ENCODE measurements at places on chromosomes 12 and 14.

DNA sequence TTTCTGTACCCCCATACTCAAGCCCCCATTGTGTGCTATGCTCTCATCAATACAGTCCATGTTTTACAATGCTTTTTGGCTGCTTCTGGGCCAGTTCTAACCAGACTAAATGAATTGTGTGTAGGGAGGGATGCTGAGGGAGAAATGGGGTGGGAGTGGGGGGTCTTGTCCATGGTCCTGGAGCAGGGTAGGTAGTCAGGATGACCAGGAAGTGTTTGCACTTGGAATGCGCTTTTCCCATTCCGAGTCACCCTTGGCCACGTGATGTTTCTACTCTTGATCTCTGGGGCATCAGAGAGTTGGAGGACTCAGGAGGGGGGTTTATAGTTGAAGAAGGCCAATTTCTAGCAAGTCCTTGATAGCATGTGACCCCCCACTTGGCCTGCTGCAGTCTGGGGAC lies 1.2 kb upstream of the SMIM41 start:
- DNase-seq = no peak

GRCh38 chr14:67749341-67750084 lies 47.8 kb downstream of the RDH12 start:
- DNase-seq = no peak

- no peak for DNase-seq
These were observed 6.0 kb downstream of the DCTN2 start for GRCh38 chr12:57541001-57541400.

DNA sequence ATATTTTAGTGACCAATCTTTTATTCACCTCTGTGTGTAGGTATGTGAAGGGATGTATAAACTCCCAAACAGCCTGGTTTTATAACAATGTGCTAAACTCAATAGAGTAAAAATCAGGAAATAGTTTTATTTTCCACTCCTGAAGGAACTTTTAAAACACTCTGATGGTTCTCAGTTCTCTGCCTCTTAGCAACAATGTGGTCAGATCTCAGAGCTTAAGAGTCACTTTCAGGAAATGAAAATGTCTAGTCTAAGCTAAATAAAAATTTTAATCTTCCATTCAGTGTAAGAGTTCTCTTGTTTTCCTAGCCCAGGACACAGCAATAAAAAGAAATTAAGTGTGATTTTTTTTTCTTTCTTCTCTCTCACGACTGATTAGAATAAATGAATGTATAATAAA lies 718.0 kb downstream of the C12orf50 start:
- DNase-seq = no peak

DNA sequence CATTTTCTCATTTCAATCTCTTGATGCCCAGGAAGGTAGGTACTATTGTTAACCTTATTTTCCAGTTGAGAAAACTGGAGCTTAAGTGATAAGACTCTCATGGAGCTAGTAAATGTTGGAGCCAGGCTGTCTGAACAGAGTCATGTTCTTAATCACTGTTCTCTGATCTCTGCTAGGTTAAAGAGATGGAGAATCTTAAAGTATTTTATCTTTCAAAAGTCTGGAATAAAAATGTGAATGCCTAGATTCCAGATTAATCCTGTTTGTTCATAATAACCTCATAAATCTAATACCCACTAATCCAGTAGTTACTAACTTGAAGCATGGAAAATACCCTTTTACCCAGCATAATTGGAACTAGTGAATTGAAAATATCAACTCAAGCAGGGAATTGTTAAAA lies 341.0 kb upstream of the RGS6 start:
- no peak for DNase-seq

DNA sequence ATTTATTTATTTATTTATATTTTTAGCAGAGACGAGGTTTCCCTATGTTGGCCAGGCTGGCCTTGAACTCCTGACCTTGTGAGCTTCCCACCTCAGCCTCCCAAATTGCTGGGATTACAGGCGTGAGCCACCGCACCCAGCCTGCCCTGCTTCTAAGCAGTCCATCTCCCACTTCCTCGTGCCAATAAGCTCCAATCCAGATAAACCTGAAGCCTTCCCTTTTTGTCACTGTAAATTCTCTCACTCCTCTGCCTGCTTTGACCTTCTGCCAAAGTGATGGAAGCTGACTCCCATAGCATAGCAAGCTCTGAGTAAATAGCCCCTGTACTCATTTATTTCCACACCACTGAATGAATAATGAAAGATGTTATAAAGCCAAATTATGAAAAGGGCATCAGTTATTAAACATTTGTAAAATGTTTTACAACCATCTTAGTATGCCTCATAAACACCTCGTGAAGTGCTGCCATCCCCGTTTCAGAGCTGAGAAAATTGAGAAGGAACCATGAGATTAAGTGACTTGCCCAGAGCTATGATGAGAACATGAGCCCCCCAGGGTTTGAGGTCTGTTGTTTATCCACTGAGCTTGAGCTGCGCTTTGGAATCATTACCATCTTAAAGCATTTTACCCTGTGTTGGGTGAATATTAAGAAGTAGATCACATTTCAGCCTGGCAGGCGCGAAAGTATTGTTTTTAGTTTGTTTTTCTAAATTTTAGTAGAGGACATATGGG lies 30.4 kb downstream of the MANSC1 start:
- DNase-seq = no peak

- peak; percentile 66 for DNase-seq
These were observed 30.7 kb downstream of the P2RX4 start for GRCh38 chr12:121240484-121241101.

DNA sequence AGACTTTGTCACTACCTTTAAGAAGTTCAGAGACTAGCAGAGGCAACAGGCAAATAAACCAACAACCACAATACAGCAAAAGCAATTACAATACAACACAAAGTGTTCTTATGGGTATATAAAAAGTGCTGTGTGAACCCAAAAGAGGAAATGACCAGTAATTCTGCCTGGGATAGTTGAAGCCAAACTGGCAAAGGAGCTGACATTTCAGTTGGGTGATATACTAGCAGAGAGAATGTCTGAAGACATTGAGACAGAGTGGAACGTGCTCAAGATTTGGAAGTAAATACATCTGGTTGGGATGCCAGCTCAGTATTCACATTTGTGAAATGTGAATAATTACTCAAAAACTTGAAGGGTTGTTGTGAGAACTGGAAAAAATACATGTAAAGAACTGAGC lies 80.6 kb upstream of the GTF2A1 start:
- no peak for DNase-seq

GRCh38 chr12:29414368-29414767 lies 33.4 kb upstream of the ERGIC2 start:
- DNase-seq = no peak

DNA sequence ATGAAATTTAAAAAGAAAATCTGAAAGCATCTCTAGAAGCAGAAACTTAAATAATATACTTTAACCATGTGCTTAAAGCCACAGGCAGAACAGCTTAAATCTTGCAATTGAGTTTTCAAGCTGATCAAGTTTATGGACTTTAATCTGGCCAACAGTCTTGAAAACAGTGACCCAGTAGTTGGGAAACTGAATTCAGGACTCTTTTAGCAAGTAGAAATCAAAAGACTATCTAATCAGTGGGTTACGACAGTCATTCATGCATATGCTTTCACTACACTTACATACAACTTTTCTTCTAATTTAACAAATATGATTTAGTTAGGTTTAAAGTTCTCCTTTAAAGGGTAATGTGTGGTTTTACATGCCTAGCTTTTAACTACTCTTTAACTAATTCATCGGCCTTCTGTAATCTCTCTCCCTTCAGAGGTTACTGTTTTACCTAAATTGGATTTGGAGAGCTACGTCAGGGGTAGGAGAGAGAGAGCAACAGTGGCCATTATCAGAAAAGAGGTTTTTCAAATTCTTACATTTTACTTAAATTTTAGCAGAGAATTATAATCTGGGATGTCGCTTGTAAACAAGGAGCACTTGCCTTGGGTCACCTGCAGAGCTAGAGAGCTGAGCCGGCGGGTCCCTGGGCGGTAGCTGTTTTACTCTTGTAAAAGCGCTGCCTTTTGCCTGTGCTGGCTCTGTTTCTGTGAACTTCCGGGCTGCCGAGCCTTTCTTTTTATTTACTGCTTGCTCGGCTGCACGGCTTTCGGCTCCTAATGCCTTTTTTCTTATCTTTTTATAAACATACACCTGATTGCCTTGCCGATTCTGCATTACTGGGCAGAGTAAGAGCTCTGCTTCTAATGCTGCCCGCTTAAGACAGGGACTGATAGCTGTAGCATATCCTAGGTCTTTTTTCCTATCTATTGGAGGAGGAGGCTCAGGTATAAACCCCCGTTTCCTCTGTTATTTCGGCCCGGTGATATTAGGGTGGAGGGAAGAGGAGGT lies 17.4 kb upstream of the LYZ start:
- no peak for DNase-seq

DNA sequence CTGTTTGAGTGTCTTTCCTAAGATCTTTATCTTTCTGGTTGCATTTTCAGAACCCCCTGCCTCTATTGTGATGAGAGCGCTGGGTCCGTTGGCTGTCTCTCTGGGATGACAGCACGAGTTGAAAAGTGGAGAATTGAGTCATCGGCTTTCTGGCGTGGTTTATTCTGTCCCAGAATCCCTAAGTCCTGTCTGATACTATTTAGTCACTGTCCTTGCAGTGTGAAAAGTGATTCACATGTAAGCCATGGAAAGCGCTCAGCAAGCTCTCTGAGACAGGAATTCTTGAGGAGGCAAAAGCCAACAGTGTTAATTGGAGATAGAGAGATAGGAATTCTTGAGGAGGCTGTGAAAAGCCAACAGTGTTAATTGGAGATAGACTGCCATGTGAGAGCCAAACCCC lies 121.7 kb downstream of the CHST11 start:
- peak; percentile 42 for DNase-seq

DNA sequence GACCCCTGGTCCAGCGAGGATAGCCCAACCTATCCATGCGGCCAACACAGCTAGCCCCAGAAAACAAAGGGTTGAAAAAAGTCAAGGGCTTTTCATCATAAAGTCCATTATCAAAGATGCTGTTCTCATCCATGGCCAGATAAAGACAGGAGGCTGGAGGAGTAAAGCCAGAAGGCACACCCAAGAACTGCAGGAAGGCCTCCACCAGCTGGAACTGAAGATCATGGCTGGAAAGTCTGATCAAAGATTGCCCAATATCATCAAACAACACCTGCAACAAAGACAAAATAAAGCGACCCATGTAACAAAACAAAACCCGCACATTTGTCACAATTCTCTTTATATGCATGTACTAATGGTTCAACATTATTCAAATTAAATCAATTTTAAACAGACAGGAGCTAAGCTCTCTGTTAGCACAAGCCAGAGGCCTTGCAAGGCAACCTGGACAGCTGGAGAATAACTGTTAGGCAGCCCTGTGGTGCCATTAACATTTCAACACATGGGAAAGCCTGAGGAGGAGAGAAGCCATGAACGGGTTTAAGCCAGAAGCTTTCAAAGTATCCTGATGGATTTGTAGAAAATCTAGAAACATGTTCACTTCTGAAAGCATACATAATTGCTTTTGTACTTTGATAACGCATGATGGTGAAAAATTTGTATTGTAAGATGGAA lies 34.1 kb downstream of the PSMC1 start:
- DNase-seq = no peak

DNA sequence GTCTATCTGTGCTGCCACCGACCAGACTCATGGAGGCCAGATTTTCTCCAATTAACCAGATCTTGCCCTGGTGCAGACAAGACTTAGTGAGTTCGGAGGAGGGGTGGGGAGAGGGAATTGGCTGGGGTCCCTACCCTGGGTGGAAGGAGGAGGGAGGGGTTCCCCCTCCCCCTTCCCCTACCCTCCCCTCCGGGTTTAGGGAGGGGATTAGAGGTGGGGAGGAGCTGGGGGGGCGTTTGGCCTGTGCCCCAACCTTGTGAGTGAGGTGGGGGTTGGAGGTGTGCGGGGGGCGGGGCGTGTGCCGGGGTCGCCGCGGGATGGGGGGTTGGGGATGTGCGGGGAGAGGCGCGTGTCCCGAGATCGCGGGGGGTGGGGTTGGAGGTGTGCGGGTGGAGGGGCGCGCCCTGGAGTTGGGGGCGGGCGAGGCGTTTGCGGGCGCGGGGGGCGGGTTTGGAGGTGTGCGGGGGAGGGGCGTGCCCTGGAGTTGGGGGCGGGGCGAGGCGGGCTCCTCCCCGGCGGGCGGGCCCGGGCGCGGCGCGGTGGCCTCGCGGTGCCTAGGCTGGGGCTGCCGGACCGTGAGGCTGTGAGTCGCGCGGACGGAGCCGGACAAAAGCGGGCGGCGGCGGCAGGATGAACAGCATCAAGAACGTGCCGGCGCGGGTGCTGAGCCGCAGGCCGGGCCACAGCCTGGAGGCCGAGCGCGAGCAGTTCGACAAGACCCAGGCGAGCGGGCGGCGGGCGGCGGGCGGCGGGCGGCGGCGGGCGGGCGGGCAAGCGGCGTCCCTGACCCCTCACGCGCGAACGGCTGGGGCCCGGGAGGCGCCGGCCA lies at the start of gene HIP1R:
TSS of gene HIP1R (plus strand) at position 537 of the 829 bp plus-strand sequence. CDS start at position 631, 94 bp downstream.
- DNase-seq = peak; percentile 10

DNA sequence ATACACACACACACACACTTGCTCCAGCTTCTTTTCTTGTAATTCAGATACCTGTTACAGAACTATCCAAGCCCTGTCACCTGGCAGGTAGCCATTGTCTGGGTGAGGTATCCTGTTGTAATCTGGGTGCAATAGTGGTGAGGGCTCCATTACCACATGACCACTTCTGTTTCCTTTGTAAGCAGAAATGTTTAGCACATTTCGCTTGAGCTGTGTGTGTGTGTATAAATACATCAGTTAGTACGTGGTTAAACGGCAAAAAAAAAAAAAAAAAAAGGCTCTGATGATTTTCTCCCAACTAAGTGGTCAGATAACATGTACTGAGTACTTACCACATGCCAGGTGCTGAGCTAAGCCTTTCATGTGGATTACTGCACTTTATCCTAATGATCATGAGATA lies 129.3 kb upstream of the SSTR1 start:
- DNase-seq = no peak

- no peak for DNase-seq
These were observed 21.3 kb downstream of the SCAF11 start for GRCh38 chr12:45969084-45969483.

- no peak for DNase-seq
These were observed 31.7 kb upstream of the APPL2 start for GRCh38 chr12:105267711-105268110.

- no peak for DNase-seq
These were observed 8.5 kb downstream of the DHH start for GRCh38 chr12:49086116-49086515.

DNA sequence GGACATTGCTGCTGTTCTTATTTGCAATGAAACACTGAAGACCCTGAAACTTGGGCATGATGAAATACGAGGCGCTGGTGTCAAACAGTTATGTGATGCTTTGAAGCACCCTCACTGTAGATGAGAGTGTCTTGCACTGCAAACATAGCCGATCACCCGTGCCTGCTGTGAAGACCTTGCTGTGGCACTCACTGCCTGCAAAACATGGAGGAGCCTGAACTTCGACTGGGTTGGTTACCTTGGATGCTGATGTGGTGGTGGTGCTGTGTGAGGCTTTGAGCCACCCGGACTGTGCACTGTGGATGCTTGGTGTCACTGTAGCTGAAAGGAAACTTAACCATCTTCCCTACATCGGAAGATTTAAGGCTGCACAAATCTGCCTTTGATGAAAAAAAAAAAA lies 162.9 kb downstream of the GLT1D1 start:
- no peak for DNase-seq
